Nucleus accumbens (tissue), 56 donors: ENCODE measurements at places on chromosomes 11 and 22.

GRCh38 chr11:255176-255575 lies 18.4 kb downstream of the PSMD13 start:
- no peak for DNase-seq

GRCh38 chr22:27075891-27076290 lies 418.5 kb downstream of the MIAT start:
- no peak for DNase-seq

DNA sequence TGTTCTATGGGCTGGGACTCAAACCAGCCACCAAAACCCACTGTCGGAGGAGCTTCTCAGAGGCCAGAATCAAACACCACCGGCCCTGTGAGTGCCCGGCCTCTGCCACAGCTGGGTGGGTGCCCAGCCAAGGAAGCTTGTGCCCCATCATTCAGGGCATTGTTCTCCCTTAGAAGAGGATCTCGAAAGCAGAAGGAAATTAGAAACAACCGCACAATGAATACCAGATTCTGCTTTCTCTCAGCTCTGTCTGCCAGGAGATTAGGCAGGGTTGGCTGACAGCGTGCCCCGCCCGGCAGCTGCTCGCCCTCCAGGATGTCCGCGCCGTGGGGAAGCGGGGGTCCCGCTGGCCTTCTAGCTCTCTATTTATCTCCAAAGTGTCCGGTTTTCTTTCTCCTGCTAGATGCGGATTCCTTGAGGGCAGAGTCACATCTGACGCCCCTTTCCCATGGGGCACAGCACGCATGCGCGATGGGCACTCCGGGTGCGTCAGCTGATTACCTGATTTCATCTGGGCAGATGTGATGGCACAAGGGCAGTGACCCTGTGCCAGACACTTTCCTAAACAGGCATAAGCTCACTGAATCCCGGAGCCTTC lies 25.5 kb downstream of the SCGB1A1 start:
- DNase-seq: peak; percentile 20

- no peak for DNase-seq
Measured at GRCh38 chr11:33135768-33136443, 25.4 kb downstream of the CSTF3 start.

GRCh38 chr22:33648478-33648877 lies 271.8 kb downstream of the LARGE1 start:
- DNase-seq: no peak

DNA sequence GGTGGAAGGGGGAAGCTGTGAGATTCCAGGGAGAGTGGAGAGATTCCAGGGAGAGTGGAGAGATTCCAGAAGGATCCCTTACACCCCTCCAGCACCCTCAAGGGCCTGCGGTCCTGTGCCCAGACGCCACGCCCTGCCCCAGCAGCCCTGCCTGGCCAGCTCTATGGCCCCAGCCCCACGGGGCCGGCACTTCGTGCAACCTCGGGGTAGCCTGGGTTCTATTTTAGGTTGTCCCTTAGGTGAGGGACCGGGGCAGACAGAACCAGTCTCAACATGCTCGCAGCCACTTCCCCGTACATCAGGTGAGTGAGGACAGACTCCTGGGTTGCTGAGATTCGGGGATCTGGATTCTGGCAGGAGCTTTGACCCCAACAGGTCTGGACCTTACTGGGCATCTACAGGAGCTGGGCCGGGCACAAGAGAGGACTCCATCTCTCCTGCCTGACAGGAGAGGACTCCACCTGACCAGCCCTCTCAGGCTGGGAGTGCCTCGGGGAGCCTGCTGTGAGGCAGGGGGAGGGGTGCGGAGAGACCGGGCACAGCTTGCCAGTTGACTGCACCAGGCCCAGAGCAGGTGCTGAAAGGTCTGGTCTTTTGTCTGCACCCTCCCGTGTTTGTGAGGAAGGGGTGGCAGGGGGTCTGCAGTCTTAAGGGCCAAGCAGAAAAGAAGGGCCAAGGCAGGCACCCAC lies 8.5 kb upstream of the ADORA2A start:
- no peak for DNase-seq

GRCh38 chr22:49551897-49552614 lies 275.6 kb downstream of the BRD1 start:
- no peak for DNase-seq

- DNase-seq: no peak
Measured at GRCh38 chr22:43512279-43512678, 100.5 kb downstream of the MPPED1 start.

DNA sequence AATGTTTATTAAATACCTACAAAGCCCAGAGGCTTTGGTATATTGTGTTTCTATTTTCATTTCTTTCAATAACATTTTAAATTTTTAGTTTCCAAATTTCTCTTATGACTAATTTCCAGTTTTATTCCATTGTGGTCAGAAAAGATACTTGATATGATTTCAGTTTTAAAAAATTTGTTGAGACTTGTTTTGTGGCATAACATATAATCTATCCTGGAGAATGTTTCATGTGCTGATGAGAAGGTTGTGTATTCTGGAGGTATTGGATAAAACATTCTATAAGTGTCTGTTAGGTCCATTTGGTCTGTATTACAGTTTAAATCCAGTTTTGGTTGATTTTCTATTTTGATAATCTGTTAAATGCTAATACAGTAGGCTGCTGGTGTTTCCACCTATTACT lies 9.8 kb upstream of the RAG1 start:
- no peak for DNase-seq

DNA sequence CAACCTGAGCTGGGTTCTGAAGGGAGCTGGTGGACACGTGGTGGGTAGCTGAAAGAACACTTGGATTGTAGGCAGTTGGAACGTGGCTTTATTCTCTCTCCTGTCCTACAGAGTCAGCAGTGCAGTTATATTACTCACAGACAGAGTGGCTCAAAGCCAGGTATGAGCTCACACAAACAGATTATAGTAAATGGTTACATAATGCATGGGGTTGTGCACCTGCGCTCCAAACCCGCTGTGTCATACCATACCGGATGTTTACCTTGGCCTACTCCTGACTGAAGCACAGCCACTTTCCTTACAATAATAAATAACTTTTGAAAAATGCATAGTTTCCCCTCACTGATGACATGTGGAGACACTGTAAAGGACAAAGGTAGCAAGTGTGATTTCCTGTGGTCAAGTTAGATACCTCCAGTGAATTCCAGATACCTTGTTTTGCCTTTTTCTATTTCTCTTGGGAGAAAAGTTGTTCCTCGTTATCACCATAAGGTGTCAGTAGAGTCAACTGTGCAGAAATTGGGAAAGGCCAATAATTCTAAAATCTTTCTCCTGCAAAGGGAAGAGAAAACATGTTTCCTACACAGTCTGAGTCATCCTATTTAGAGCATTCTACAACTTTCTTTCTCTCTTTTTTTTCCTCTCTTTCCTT lies 13.5 kb downstream of the MS4A6A start:
- DNase-seq: no peak

DNA sequence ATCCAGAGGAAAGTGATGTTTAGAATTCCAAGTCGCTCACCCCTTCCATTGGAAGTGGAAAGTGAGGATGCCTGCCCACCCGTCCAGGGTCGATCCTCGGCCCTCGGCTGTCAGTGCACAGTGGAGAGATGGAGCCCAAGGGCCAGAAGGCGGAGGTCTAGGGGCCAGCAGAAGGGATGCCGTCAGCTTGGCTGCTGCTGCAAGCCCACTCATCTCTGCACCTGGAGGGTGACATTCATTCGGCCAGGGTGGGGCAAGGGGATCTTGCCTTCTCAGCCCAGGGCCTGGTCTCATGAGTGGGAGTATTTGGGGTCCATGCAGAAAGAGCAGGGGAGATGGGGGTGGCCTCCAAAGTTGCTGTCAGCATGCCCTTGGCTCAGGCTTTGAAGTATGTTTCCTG lies 30.7 kb downstream of the LINC01488 start:
- no peak for DNase-seq

DNA sequence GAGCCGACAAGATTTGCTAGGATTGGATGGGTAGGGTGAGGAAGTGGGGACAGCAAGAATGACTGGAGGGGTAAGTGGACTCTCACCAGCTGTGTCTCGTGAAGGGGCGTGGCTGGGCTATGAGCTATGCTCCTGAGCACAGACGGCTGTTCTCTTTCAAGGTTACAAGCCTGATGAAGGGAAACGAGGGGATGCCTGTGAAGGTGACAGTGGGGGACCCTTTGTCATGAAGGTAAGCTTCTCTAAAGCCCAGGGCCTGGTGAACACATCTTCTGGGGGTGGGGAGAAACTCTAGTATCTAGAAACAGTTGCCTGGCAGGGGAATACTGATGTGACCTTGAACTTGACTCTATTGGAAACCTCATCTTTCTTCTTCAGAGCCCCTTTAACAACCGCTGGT lies 19.9 kb downstream of the F2 start:
- no peak for DNase-seq

DNA sequence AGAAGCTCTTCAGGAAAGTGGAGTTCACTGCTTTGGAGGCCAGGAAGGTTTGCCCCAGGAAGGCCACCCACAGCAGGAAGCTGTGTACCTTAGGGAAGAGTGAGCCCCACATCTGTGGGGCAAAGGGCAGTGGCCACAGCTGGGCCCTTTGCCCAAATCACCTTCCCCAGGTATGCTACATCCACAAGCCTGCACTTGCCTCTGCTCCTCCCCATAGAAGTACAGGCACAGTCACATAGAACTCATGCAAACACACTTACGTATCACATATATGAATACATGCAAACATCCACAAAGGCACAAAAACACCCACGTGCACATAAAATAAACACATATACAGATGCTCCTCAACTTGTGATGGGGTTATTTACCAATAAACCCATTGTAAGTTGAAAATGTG lies 2.1 kb downstream of the TRIM29 start:
- no peak for DNase-seq

DNA sequence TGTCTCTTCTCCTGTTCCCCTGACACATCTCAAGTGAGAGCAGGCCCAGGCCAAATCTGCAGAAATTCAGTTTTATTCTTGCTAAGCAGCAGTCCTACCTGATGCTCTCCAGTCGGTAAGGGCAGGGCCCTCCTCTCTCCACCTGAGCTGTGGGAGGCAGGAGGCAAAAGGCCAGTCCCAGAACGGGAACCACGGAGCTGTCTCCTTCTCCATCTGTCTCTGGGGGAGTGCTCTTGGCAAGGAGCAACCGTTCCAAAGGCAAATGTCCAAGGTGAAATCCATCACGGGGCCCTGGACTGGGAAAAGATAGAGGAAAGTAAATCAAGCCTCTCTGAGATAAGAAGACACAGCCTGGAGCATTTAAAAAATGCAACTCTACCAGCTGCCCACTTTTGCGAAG lies 65.2 kb upstream of the CDON start:
- no peak for DNase-seq

DNA sequence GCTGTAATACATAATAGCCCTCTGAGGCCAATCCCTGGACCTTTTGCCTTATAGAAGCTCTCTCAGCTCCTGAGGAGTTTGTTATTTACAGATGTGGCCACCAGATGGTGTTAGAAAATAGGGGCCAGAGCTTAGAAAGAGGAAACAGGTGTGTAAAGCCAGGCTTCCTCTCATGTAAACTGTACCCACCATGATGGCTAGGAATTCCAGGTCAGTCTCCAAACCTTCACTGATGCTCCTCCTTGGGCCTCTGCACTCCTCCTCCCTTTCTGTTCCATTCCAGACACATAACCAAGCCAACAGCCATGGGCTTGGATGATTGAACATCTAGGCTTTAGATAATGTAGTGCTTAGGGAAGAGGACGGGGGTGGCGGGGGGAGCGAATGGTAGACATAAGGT lies 39.7 kb downstream of the USP35 start:
- no peak for DNase-seq

- no peak for DNase-seq
Measured at GRCh38 chr11:65898656-65899355, 1.4 kb downstream of the FOSL1 start.

DNA sequence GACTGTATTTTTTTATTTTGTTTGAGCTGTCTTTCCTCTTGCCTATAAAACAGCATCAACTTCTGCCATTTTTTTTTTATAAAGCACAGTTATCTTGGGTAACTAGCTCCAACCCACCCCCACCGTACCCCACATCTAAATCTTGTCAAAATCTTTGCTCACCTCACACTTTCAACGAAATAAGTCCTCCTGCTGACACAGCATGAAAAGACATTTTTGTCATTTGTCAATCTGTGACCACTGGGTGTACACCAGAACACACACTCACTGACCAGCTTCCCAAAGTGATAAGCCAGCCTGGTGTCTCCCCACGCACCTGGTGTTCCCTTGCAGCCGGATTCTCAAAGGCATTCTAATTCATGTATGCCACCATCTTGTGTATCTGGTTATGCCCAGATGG lies 1.7 kb upstream of the TECTA start:
- no peak for DNase-seq

GRCh38 chr11:63405114-63405513 lies 35.5 kb downstream of the SLC22A9 start:
- no peak for DNase-seq

- no peak for DNase-seq
Measured at GRCh38 chr11:103929170-103929903, 107.1 kb upstream of the DDI1 start.

DNA sequence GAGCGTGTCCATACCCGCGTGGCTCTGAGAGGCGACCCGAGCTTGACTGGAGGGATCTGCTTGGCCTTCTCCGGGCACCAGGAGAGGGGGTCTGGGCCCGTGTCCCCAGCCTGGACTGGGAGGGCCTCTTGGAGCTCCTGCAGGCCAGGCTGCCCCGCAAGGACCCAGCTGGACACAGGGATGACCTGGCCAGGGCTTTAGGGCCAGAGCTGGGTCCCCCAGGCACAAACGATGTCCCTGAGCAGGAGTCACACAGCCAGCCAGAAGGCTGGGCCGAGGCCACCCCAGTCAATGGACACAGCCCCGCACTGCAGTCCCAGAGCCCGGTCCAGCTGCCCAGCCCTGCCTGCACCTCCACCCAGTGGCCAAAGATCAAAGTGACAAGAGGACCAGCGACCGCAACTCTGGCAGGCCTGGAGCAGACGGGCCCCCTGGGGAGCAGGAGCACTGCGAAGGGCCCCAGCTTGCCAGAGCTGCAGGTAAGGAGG lies 38.2 kb downstream of the TRIOBP start:
- no peak for DNase-seq

DNA sequence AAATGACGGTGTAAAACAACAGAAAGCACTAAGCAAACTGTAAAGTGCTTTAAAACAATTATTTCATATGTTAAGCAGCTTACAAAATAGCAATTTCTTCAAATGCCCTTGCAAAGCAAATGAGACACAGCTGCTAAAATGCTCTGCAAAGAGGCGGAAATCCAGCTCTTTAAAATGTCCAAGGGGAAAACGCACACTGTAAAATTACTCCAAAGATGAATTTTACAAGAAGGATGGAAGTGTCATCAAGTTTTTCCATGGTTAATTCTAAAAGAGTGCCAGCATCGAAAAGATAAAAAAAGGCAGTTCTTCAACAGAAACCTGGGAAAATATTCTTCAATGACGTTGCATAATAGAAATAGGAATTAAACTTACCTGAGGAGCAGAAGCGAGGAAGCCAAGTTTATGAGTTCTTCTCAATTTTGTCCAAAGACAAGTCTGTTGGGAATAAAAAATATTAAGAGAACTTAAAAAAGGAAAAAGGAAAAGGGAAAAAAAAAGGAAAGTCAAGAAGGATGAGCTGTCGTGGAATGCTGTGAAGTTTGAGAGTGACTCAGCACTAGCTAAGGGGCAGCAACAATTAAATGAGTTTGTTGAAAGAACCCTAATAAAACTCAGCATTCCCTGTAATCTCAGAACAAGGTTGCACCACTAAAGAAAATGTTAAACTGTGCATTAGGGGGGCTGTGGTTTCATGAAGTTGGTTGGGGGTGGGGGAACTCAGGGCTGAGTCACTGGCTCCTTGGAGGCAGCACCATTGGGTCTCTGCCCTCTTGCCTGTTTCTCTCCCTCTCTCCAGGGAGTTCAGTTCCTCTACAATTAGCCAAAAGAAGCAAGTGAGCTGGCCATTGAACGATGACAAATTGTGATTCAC lies 64.2 kb upstream of the BLID start:
- DNase-seq: no peak

- peak; percentile 41 for DNase-seq
Measured at GRCh38 chr11:63537293-63538101, 889 bp downstream of the PLAAT4 start.

- DNase-seq: no peak
Measured at GRCh38 chr22:45698094-45698493, 26.5 kb downstream of the ATXN10 start.
